CD8-positive, alpha-beta memory T cell (primary cell): ENCODE measurements at places on chromosomes 2 and 18. TPM values are rescaled to one million over a fixed set of nuclear protein-coding genes. Genes with fewer than 3 reads are reported as not detected.

- no peak for DNase-seq
These were observed 127.3 kb downstream of the DIS3L2 start for GRCh38 chr2:232088771-232089170.

DNA sequence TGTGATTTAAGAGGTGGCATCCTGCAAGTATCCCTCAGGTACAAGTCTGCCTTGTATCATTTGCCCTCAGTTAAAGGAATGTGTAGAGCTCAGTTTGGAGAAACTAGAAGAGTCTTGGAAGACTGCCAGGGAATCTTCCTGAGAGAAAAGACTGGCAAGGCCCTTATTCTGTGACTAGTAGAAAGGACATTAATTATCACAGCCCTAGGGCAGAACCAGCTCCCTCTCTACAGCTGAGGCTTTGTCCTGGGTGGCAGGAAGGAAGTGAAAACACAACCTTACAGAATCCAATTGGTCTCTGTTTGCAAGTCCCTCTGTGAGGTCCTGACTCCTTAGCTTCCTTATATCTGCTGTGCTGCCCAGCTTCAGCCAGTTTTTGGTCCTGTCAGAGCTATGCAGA is 385.9 kb upstream of the CYRIA start:
- DNase-seq = no peak

DNA sequence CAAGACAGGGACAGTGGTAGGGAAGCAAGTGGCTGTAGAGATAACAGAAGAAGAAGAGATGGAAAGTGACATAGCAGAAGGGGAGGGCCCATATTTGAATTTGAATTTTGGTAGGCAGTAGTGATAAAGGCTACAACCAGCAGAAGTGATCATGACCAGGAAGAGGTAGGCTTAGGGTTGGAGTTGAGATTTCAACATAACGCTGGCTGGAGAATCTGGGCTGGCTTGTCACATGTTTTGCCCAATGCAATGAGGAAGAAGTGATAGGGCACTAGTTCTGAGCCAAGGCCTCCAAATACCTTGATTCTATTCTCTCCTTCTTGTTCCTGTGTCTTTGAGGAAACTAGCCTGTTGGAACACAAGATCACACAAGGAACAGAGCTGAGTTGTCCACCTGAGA is 69.4 kb downstream of the SCG2 start:
- no peak for DNase-seq

The DPYSL5 gene
- total RNA-seq = not detected

DNA sequence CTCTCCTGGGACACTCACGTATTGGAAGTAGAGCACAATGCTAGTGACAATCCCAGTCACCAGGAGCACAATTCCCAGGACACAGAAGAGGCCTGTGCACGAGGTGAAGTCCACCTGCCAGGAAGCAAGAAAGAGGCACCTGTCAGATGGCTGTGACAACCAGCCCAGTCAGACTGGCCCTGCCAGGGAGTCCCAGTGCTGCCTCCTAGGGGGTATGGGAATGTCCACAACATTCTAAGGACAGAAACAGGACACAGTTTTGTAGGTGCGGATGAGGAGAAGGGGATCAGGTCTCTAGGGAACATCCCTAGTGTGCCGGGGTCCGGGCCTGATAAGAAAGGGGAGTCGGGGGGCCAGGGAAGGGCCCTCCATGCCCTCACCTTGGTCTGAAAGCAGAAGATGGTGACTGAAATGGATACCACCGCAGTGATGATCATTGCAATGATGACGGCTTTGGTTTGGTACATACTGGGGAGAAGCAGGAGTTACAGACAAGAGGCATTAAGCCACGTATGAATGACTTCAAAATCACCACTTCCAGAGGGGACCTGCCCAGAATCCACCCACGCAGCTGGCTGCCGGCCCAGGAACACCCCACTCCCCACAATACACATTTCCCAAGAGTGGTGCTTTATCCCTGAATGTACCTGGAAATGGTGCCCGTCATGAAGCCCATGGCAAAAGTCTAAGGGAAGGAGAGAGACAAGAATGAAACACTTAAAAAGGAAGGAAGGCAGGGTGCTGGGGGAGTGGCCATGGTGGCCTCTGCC is 6.9 kb downstream of the PNKD start:
- no peak for DNase-seq

- DNase-seq = no peak
These were observed 10.0 kb downstream of the PNKD start for GRCh38 chr2:218280260-218280870.

The SULT1C4 gene
- not detected for total RNA-seq

GRCh38 chr18:3248062-3248657 is 559 bp downstream of the MYL12A start:
- DNase-seq = no peak

The QPCT gene
- 4.2 TPM for total RNA-seq

GRCh38 chr2:27689424-27689823 is 25.7 kb downstream of the SLC4A1AP start:
- no peak for DNase-seq

The NOSTRIN gene
- not detected for total RNA-seq

- DNase-seq = no peak
These were observed 366.9 kb downstream of the NYAP2 start for GRCh38 chr2:225766431-225766830.
